ENCODE measurements at places on chromosomes 2 and 18.

DNA sequence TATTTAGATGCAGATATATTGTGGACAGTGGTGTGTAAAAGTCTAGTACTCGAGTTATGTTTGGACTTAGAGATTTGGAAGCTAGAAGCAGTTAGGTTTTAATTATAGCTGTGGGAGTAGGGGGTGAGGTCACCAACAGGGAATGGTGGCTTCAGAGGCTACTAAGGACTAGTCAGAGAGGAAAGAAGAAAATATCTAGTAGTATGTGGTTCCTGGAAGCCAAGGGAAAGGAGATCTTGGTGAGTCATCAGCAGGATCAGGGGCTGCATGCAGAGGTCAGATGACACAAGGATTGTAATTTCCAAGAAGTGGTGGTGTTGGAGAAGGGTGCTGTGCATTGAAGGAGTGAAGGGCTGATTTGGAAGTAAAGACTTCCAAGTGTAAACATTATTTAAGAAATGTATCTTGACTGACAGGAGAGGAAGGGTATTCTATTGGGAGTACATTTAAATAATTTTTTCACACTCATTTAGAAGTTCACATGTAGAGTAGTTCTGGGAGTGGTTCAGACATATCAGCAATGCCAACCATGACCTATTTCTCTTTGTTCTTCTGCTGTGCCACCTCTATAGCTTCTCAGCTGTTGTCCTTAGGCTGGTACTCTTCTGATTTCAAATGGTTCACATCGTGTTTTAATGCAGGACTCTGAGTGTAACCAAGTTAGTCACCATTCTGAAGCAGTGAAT, 59.1 kb downstream of the ACSL3 start:
- peak; percentile 52 for DNase-seq

- no peak for DNase-seq
Observed at GRCh38 chr2:134636714-134637113, 82.1 kb downstream of the TMEM163 start.

DNA sequence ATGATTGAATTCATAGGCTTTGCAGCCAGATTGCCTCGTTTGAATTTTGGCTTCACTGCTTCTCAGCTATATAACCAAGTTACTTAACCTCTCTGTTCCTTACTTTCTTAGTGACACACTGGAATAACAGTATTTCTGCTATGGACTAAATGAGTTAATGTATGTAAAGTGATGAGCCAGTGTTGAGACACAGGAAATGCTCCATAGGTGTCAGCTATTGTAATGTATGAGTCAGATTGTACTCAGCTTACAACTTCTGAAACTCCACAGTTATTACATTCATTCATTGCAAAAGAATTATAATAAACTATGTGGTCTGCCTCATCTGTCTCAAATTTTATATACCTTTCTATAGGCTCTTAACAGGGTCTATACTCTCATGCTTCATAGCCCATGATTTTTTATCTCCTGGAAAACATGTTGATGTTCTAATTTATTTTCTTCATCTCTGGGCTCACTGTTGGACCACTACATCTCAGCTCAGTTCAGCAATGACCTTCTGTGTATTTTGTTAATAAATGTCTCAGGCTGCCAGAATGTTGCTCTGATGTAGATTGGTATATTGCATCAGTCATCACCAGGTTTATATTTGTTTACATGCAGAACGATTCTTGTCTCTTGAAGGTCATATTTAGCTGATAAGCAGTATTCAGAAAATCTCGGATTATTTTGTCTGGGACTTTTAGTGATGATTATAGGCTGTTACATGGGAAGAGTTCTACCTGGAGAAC, 76.2 kb downstream of the MAP3K20 start:
- DNase-seq = peak; percentile 78

GRCh38 chr2:191202881-191203397, 42.3 kb upstream of the MYO1B start:
- peak; percentile 24 for DNase-seq

- no peak for DNase-seq
Observed at GRCh38 chr2:227097495-227098161, 66.4 kb downstream of the COL4A4 start.

DNA sequence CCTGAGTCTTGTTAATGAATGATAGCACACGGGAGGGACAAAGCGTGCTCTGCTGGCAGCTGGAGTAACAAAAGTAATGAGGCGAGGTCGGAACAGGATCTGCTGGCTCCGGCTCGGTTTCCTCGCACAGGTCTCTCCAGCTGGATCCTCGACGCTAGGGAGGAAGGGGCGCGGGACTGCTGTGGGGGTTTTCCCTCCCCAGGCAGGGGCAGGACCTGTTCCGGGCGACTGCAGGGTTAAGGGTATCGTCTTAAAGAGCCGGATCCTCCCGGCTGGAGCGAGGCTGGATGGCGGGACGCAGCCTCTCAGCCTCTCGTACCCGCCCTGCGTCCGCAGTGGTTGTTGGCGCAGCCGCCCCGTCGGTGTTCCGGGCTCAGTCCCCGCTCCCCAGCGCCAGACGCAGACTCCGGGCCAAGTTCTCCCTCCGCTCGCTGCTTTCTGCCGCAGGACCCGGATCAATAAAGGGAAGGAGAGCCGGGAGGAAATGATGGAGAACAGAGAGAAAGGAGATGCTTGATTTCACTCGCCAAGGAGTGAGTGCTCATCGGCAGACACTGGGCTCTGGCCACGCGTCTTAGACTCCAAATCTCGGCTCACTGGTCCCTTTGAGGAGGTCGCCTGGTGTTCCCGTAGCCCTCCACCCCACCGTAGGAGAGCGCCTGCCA, 1.1 kb upstream of the LIPG start:
- no peak for DNase-seq

- no peak for DNase-seq
Observed at GRCh38 chr2:100196786-100197494, 54.5 kb upstream of the AFF3 start.

GRCh38 chr2:152497481-152498052, 162.6 kb downstream of the FMNL2 start:
- DNase-seq = peak; percentile 94

GRCh38 chr2:16126517-16127275, 186.3 kb downstream of the MYCN start:
- DNase-seq = no peak

GRCh38 chr18:2961821-2962220, 51.1 kb downstream of the LPIN2 start:
- DNase-seq = no peak

DNA sequence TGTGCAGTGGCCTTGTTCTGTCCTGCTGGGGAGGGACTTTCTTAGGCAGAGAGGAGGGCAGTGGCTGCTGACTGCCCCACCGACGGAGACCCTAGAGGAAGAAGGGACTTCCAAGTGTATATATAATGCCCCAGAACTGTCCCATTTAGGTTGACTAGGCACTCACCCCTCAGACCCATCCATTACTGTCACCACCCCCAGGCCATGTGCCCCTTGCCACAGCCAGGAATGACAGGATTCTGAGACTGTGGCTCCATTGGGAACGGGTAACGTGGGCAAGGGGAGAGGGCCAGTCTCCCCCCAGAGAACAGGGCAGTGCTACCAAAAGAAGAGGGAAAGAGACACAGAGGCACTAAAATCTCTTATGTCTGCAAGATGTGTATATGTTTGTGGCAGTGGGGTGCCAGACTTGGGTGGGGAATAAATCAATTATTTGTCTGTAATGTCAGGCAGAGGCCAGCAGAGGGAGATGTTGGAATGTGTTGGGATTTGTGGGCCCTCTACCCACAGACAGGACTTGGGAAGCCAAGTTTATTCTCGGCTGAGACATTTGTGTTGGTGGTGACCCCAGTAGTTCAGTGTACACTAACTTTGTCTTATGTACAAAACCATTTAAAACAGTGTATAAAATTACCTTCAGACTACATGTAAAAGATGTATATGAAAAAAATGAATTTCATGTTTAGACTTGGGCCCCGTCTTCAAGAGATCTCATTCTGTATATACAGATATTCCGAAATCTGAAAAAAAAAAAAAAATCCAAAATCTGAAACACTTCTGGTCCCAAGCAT, 24.0 kb upstream of the TMEM37 start:
- DNase-seq = peak; percentile 45

- no peak for DNase-seq
Observed at GRCh38 chr18:31120594-31120993, 18.4 kb upstream of the DSC2 start.

DNA sequence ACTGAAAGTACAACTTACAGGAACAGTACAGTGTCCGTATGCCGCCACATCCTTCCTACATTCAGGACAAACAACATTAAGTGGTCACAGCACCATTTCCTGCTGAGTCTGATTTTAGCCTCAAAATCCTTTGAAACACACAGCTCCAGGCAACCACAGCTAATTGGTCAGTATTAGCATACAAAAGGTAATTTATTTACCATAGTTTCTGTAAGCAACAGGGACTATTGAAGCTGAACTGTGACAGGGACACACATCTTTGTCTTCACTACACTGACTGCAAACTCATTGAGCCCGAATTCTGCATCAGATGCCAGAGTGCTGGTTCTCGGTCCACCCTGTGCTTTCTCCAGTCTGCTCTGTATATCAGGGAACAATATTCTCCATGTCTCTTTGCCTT, 151.8 kb downstream of the ST6GAL2 start:
- no peak for DNase-seq

GRCh38 chr2:110748489-110748867, 16.1 kb downstream of the ACOXL start:
- DNase-seq = no peak

- no peak for DNase-seq
Observed at GRCh38 chr2:195620501-195620900, 36.5 kb upstream of the SLC39A10 start.

GRCh38 chr2:81894451-81894990, 1590.0 kb upstream of the LRRTM1 start:
- no peak for DNase-seq

- no peak for DNase-seq
Observed at GRCh38 chr2:109351164-109351756, 222.3 kb downstream of the SH3RF3 start.

DNA sequence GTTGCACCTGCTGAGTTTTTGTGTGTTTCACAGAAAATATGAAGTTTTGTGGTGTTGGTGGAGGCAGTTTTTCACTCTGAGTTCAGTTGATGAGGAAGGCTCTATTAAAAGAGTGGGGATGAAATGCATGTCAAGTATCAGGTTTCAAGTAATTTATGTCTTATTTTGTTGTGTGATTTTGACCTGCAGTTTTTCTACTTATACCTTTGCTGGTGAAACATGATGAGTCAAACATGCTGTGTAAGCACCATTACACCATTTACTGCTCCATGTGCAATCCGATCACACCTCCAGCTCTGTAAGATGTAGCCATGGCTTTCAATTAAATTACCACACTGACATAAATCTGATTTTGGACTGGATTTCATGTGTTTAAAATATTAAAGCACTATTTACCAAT, 174.5 kb upstream of the ZEB2 start:
- DNase-seq = no peak

DNA sequence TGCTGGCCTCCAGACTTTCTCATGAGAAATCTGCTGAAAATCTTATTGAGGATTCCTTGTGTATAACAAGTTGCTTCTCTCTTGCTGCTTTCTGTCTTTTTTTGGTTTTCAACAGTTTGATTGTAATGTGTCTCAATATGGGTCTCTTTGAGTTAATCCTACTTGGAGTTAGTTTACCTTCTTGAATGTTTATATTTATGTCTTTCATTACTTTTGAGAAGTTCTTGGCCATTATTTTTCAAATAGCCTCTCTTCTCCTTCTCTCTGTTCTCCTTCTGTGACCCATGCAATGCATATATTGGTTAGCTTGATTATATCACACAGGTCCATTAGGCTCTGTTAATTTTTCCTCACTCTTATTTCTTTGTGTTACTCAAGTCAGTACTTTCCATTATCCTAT, 67.4 kb upstream of the ADAM23 start:
- DNase-seq = no peak

DNA sequence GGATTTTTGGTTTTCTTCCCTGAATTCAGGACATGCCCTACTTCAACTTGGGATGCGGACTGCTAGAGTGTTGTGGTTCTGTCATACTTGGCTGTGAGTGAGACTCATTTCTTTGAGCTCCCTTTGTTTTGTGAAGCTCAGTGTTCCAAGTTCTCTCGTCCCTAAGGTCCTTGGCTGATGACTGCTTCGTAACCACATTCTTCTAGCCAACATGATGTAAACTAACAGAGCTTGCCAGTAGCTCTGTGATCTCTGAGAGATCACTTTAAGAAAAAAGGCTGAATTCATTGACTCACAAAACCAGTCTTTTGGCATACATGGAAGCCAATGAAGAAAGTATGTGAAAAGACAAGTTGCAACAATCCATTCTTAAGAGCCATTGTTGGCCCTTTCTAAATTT, 96.9 kb upstream of the MSTN start:
- DNase-seq = no peak

GRCh38 chr2:26971911-26972786, 1.7 kb downstream of the MAPRE3 start:
- peak; percentile 85 for DNase-seq

DNA sequence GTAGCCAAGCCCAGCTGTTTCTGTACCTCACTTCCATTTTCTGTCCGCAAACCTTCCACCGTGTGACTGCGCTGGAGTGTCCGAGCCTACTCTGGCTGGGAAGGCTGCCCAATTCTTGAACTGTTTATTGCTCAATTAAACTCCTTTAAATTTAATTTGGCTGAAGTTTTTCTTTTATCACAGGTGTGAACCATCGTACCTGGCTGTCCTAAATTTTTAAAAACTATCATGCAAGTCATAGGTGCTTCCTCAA, 6.2 kb upstream of the RNU2-63P start:
- no peak for DNase-seq

- no peak for DNase-seq
Observed at GRCh38 chr2:102065675-102066252, 74.0 kb downstream of the IL1R2 start.

GRCh38 chr2:172106108-172106961, 3.6 kb upstream of the DLX2 start:
- DNase-seq = peak; percentile 54

- DNase-seq = no peak
Observed at GRCh38 chr18:36522509-36522908, 225.0 kb downstream of the FHOD3 start.

- DNase-seq = no peak
Observed at GRCh38 chr18:56026509-56026908, 438.5 kb upstream of the TCF4 start.

GRCh38 chr2:9401059-9401547, 22.2 kb downstream of the ITGB1BP1 start:
- no peak for DNase-seq

DNA sequence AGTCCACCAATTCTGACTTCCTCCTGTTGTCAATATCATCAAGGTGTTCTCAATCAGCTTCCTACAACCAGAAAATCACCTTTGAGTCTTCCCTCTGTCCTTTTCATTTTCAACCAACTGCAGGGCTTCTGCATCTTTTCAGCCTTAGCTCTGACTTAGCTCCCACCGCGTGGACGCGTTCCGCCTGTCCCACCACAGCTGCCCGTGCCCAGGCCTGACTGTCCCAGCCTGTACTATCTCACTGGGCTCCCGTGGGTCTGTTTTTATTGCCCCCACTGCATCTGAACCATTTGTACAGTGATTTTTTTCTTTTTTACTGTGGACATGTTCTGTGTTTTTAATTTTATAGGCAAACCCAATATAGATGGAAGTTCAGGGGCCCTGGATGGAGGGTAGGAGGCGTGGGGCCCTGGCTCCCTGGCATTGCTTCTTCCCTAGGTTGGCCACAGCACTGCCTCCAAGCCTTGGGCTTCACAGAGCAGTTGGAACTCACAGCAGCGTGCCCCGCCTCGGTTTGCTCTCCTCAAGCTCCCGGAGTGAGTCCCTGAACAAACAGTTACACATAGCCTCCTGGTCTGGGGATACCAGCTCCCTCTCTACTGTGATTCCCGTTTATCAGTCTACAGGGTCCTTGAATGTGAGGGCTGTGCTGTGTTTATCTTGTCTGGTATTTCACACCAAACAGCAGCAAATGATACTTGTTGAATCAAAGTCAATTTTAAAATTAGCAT, 280.6 kb upstream of the PXDN start:
- no peak for DNase-seq

GRCh38 chr2:123915380-123915779, 109.7 kb upstream of the CNTNAP5 start:
- DNase-seq = no peak

All from inflammatory macrophage treated with lipopolysaccharide for 1 hour (primary cell).